ENCODE measurements at places on chromosomes 1 and 21.

DNA sequence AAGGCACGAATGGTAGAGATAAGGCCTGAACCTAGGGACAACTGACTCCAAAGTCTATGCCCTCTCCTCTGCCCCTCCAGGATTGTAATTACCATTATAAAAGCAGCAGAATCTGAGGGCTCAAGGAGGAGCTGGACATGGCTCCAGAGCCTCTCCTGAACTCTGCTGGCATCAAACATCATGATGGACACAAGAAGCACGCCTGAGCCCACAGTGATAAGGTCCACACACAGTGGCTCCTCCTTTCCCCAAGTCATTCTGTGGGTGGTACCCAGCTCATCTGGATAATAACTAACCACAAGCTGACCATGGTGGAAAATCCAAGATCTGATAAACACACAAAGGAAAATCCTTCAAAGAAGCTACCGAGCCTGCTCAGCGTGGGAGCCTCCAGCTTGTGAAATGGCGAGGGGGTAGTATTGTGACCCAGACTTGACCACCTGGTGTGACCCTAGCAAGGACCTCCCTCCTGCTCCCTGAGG, 85.2 kb downstream of the HIVEP3 start:
- no peak for DNase-seq
- H3K36me3 ChIP-seq: peaks cover 1% of the 10 kb centered on the region
- H3K4me3 ChIP-seq: no peak overlapping the region
- no peak overlapping the region for H3K27ac ChIP-seq
- no peaks in the 10 kb centered on the region for H3K4me1 ChIP-seq

- H3K36me3 ChIP-seq: peaks cover 4% of the 10 kb centered on the region
- no peak overlapping the region for H3K27ac ChIP-seq
- no peak for DNase-seq
- H3K27me3 ChIP-seq: no peaks in the 10 kb centered on the region
- H3K4me1 ChIP-seq: peaks cover 4% of the 10 kb centered on the region
Measured at GRCh38 chr1:42822800-42823392, 5.7 kb upstream of the SVBP start.

DNA sequence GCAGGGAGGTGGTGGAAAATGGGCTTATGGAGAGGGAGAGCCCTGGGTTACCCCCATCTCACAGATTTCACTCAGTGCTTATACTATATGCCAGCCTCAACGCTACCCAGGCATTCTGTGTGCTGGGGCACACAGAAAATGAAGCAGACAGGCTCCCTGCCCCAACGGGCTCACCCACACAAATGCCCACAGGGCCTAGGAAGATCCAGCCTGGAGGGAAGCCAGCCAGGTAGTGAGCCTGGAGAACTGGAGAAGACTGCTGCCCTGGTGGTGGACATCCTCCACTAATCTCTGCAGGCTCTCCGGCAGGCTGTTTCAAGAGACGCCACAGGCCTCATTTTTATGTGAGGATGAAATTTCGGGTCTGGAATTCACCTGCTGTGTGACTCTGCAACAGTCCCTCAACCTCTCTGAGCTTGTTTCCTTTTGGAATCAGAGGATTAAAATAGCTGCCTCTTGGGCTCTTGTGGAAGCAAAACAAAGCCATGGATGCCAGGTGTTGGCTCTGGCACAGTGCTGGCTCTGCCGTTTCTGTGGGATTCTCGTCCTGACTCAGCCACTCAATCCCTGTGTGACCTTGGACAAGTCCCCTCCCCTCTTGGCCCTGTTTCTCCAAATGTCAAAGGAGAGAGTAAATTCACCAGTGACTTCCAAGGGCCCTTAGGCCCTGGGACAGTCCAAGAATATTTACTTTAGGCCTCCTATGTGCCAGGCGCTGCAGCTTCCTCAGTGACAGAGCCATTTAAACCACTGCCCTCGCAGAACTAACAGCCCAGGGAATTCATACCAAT, 3.6 kb downstream of the PAQR7 start:
- no peak for DNase-seq
- no peak overlapping the region for H3K27ac ChIP-seq
- no peaks in the 10 kb centered on the region for H3K27me3 ChIP-seq
- no peak overlapping the region for H3K4me3 ChIP-seq
- H3K36me3 ChIP-seq: peaks cover 4% of the 10 kb centered on the region
- H3K4me1 ChIP-seq: peaks cover 14% of the 10 kb centered on the region

GRCh38 chr1:87810166-87810565, 481.5 kb downstream of the LMO4 start:
- H3K36me3 ChIP-seq: no peaks in the 10 kb centered on the region
- no peaks in the 10 kb centered on the region for H3K4me1 ChIP-seq
- H3K27me3 ChIP-seq: peaks cover 20% of the 10 kb centered on the region
- H3K27ac ChIP-seq: no peak overlapping the region
- DNase-seq: no peak
